ENCODE measurements at places on chromosomes 13 and 19.

GRCh38 chr13:42574435-42575311 is 721 bp downstream of the TNFSF11 start:
- no peak for DNase-seq

GRCh38 chr19:41166944-41167804 is 25.8 kb upstream of the CYP2S1 start:
- DNase-seq = no peak

- no peak for DNase-seq
Measured at GRCh38 chr19:38839816-38840582, 8.4 kb upstream of the ECH1 start.

DNA sequence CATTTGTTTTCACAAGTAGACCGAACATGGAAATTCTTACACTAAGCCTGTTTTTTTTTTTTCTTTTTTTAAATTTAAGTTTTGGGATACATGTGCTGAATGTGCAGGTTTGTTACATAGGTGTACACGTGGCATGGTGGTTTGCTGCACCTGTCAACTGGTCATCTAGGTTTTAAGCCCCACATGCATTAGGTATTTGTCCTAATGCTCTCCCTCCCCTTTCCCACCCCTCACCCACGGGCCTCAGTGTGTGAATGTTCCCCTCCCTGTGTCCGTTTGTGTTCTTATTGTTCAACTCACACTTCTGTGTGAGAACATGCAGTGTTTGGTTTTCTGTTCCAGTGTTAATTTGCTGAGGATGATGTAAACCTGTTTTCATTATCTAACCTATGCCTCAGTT is 2.6 kb downstream of the NLRP4 start:
- DNase-seq = no peak

GRCh38 chr13:76848596-76848995 is 37.6 kb downstream of the KCTD12 start:
- DNase-seq = no peak

- DNase-seq = no peak
Measured at GRCh38 chr19:42272989-42273406, 3.9 kb downstream of the CIC start.

DNA sequence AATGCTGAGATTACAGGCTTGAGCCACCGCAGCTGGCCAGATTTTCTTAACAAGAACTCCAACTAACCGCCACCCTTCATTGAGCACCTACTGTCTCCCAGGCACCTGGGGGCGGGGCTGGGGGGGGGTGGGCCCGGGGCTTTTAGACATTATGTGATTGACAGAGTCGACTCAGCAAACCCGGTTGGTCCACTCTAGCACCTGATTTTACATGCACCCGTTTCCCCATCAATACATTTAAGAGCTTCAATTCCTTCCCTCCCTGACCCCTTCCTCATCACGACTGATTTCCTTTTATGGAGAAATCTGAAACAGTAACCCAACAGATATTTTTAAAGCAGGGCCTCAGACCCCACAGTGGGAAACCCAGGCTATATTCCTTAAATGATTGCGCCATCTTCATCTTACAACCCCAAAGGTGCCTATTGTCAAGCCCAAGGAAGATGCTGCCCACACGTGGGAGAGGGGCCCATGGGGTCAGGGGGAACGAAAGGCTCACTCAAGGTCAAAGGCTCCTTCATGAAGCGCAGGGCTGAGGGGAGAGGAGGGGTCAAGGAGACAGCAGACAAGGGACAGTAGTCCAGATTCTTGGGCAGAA is 1.8 kb downstream of the INSR start:
- no peak for DNase-seq

GRCh38 chr13:54647275-54647674 is 1618.7 kb downstream of the OLFM4 start:
- no peak for DNase-seq

- no peak for DNase-seq
Measured at GRCh38 chr13:78102121-78102677, 183.6 kb upstream of the EDNRB start.

DNA sequence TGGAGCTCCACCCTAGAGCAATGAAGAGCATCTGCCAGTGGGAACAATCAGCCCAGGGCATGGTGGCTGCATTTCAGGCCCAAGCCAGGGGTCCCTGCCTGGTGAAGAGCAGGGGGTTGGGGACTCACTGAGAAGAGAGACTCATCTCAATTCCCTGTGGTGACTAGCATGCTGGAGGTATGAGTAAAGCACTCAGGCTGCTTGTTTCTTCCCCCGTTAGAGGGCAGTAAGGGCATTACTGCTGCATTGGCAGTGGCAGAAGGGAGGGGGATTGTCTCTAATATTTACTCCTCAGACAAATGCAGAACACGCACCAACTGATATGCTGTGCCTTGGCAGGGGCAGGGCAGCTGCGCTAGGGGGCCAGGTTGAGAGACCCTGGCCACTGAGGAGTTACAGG is 329.1 kb downstream of the SLITRK5 start:
- DNase-seq = no peak

DNA sequence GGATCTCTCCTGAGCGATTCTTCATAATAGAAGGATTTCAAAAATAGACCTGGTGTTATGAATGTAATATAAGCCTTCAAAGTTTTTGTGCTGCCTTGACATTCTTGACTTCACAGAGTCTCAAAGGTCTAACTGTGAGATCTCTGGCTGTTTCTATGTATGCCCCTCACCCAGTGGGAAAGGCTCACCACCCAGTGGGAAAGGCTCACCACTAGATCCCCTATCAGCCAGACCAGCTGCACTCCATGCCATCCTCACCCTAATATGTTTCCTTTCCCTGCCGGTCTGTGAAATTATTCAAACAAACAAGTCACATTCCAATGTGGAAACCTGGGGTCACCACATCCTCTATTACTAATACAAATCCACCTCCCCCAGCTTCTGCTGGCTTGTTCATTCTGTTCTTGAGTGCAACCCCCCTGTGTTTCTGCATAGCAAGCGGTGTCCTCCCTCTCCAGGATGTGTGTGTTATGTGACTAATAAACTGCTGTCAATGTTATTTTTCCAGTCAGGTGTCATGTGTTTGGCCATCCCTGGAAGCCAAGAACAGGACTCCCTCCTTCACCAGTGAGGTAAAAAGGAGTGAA is 13.8 kb upstream of the SLITRK1 start:
- no peak for DNase-seq

- DNase-seq = no peak
Measured at GRCh38 chr13:44322928-44323327, 50.7 kb upstream of the SERP2 start.

GRCh38 chr13:106383791-106384190 is 151.7 kb downstream of the EFNB2 start:
- no peak for DNase-seq

- DNase-seq = no peak
Measured at GRCh38 chr19:49507803-49508494, 4.5 kb upstream of the FCGRT start.

GRCh38 chr13:50928102-50928501 is 18.5 kb downstream of the RNASEH2B start:
- DNase-seq = no peak

DNA sequence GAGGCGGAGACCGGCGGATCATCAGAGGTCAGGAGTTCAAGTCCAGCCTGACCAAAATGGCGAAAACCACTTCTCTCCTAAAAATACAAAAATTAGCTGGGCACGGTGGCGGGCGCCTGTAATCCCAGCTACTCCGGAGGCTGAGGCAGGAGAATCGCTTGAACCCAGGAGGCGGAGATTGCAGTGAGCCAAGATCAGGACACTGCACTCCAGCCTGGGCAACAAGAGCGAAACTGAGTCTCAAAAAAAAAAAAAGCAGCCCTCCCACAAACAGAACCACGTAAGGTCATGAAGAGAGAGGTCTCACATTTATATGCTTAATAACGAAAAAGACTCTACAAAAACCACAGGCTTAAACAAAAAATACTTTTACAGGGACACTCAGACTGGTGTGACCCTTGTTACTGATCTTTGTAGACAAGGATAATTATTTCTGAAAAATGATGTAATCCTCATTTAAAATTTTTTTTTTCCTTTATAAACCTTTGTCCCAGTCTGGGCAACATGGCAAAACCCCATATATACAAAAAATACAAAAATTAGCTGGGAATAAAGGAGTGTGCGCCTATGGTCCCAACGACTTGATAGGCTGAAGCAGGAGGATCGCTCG is 909 bp upstream of the ZNF77 start:
- DNase-seq = no peak

GRCh38 chr13:38998739-38999138 is 8.1 kb upstream of the STOML3 start:
- no peak for DNase-seq

DNA sequence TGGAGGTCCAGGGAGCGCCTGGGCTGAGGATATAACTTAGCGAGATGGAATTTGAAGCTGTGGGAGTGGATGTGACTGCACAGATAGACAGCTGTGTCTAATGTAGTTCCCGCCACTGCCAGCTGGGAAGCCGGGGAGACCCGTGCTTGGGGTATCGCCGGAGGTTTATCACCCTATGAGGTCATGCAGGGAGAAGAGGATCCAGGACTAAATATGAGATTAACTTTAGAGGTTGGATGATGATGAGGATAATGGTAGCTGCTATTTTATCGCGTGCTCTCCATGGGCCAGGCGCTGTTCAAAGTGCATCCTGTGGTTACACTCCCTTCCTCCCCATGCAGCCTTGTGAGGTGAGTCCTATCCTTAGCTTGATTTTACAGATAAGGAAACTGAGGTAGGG is 19.9 kb downstream of the SSC5D start:
- DNase-seq = no peak

GRCh38 chr19:47614021-47614295 is 5.0 kb downstream of the BICRA start:
- DNase-seq = no peak

GRCh38 chr19:58355908-58356765 is 2.8 kb upstream of the A1BG start:
- no peak for DNase-seq

GRCh38 chr13:36163809-36164308 is 32.7 kb upstream of the DCLK1 start:
- DNase-seq = no peak

- no peak for DNase-seq
Measured at GRCh38 chr13:105220881-105221280, 1314.6 kb downstream of the EFNB2 start.

- no peak for DNase-seq
Measured at GRCh38 chr19:38422438-38422837, 3.6 kb downstream of the RASGRP4 start.

DNA sequence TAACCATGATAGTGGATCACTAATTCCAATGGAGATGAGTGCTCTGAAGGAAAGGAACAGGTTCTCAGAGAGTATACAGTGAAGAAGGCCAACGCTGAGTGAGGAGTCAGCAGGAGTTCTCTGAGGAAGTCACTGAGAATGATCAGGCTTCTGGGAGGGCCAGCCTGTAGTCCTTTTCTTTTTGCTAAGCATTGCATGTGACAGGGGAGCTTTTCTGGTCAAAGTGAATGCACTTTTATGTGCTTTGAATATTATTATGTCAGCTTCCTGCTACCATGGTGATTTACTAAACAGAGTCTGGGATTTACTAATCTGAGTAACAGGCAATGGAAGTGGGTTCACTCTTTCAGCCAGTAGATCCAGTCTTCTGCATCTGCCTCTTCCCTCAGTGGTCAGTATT is 81.1 kb upstream of the SERP2 start:
- DNase-seq = no peak

- no peak for DNase-seq
Measured at GRCh38 chr19:10762656-10763055, 44.8 kb downstream of the DNM2 start.

GRCh38 chr13:27657724-27658123 is 36.0 kb downstream of the POLR1D start:
- DNase-seq = no peak

DNA sequence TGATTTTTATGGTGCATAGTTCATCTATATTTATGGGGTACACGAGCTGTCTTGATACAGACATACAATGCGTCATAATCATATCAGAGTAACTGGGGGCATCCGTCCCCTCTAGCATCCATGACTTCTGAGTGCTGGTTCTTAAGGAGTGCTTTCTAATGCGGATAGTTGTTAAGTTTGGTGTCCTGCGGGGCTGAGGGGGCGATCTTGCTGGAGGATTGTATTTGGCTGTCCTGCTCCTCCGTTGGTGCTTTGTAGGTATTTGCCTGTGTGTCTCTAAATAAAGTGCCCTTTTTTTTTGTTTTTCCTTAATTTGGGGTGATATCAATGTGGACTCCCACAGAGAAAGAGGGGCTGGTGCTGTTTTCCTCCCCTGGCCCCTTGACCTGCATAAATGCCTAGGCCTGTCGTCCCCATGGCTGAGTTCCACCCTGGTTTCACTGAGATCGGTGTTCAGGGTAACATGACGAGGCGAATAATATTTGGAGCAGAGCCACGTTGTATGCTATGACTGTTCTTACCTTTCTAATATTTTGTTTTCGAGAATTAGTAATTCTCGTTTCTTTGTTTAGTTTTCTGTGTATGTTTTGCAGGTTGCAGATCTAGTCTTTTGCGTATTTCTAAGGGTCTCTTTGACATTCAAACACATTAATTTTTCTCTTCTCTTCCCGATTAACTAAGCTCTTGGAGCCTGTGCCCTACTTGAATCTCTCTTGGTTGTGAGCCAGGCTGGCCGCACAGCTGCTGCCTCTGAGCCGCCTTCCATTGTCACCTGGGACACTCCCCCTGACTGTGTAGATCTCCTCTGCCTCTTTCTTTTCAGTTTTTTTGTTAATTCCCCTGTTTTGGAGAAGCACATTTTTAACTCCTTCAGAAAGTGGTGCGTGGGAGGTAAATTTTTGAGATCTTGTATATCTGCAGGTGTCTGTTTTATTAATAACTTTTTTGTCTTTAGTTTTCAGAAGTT is 100.3 kb downstream of the ARHGEF7 start:
- no peak for DNase-seq

GRCh38 chr13:100306030-100306429 is 217.1 kb downstream of the PCCA start:
- no peak for DNase-seq

DNA sequence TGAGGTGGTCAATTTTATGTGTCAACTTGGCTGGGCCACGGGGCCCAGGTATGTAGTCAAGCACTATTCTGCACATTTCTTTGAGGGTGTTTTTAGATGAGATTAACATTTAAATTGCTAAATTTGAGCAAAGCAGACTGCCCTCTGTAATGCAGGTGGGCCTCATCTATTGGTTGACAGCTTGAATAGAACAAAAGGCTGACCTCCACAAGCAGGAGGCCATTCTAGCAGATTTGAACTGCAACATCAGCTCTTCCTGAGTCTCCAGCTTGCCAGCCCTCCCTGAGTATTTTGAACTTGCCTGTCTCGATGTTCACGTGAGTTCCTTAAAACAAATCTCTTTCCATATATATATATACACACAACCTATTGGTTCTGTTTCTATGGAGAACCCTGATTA is 134.8 kb downstream of the DCLK1 start:
- no peak for DNase-seq

GRCh38 chr19:53537121-53537520 is 824 bp upstream of the ZNF331 start:
- DNase-seq = no peak

GRCh38 chr19:47534628-47535027 is 19.8 kb upstream of the NAPA start:
- DNase-seq = no peak

Measured in stimulated activated CD4-positive, alpha-beta T cell treated with anti-CD3 and anti-CD28 coated beads, Interleukin-1b, Interleukin-23, amount 100 ng/mL, for 1 hour (primary cell).